SK-N-DZ (cell line): ENCODE measurements at places on chromosomes 5 and 9.
A peak's percentile ranks its signal among the peaks of the same experiment; 100 is the strongest.

DNA sequence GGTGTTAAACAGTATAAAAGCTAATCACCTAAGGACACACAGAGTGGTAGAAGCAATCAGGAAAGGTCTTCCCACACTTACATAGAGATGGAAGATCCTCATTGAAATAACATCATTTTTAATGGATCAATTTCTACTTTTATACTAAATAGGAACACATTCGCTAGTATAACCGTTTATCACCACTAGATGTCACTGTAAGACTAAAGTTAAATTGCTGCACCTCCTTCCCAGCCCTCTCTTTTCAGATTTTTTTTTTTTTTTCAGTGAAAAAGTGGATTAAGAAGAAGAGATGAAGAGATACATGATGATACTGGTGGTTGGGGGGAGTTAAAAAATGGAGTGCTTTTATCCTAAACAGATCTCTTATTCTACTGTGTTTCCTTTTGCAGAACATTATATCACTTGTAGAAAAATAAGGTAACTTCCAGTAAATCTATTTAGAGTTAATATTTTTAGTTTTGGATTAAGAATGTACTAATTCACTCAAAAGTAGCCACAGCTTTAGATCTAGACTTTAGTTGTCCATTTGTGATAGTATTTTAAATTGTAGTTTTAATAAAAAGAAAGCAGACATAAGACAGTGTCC lies 116.9 kb upstream of the ARRDC3 start:
- peak; percentile 61 for DNase-seq

GRCh38 chr5:132267931-132268768 lies 10.7 kb downstream of the PDLIM4 start:
- no peak for DNase-seq

- DNase-seq = no peak
Observed at GRCh38 chr5:128053291-128053954, 30.1 kb upstream of the SLC12A2 start.

DNA sequence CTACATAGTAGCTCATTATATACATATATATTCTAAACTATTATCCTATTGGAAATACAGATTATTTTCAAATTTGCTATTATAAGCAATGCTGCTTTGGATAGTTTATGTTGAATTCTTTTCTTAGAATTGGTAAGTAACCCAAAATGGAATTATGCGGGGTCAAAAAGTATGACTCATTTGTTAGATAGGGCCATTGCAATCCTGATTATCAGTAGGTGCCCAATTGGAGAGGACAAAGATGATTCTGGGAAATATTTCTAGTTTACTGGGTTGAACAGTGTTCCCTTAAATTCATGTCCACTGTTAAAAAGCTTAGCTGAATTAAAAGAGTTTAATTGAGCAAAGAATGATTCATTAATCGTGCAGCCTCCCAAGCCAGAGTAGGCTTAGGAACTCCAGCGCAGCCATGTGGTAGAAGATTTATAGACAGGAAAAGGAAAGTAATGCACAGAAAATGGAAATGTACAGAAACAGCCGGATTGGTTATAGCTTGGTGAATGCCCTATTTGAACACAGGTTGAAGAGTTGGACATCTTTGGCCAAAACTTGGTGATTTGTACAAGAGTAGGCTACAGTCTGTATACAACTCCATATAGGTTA lies 81.8 kb downstream of the GDNF start:
- no peak for DNase-seq

- DNase-seq = no peak
Observed at GRCh38 chr5:76679231-76679630, 36.7 kb upstream of the F2R start.

GRCh38 chr9:112789891-112790774 lies 39.6 kb downstream of the SNX30 start:
- no peak for DNase-seq

DNA sequence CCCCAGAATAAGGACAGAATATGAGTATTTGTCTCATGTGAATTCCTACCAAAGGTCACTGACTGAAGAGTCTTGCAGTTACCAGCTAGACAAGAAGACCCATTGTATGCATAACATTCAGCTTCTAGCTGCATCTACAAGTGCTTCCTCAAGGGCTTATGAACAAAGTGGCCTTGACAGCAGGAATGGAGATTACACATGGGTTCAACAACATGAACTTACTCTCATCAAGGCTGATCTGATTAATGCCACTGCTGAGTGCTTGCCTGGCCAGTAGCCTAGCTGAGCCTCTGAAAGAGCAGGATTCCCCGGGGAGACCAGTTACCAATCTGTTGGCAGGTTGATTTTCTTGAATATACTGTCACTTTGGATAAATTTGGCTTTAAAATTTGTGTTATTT lies 76.7 kb upstream of the CHD1 start:
- DNase-seq = peak; percentile 94

GRCh38 chr9:95010431-95010838 lies 283.9 kb downstream of the AOPEP start:
- DNase-seq = no peak

DNA sequence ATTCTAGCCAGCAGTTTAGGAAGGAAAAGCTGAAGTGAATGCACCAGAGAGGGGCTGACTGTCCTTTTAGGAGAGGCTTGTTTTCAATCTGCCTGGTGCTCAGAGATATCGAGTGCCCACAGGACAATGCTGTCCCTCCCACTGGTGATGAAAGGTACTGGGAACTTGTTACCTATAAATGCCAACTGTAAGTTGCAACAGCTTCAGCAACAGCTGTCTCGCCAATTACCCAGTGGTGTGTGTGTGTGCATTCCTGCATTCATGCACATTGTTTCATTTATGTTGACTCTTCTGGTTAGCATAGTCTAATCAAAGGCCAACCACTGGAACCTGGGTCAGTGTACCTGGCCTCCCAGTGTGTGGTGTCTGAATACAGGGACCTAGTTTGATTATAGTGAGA lies 161.1 kb downstream of the CSNK1G3 start:
- DNase-seq = no peak

GRCh38 chr5:66633754-66634153 lies 37.6 kb downstream of the MAST4 start:
- peak; percentile 12 for DNase-seq

DNA sequence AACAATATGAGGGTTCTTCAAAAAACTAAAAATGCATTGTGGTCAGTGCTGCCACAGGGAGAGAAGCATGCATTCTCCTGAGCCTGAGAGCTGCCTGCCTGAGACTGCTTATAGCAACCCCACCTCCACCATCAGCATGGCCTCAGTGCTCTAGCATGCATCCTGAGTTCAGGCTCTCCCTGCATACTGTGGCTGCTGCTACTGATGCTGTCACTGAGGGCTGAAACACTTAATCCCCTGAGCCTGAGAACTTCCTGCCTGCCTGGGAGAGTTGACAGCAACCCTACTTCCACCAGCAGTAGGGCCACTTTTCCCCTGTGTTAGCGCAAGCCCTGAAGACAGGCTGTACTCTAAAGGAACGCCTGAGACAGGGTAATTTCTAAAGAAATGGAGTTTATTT lies 206.0 kb downstream of the FBXO4 start:
- DNase-seq = no peak

GRCh38 chr5:95620030-95620869 lies at the start of gene GPR150:
TSS of gene GPR150 (plus strand) at chr5:95620087. CDS start at chr5:95620276, 189 bp downstream.
- peak; percentile 66 for DNase-seq

- DNase-seq = no peak
Observed at GRCh38 chr5:31936683-31937082, 237.4 kb downstream of the GOLPH3 start.

DNA sequence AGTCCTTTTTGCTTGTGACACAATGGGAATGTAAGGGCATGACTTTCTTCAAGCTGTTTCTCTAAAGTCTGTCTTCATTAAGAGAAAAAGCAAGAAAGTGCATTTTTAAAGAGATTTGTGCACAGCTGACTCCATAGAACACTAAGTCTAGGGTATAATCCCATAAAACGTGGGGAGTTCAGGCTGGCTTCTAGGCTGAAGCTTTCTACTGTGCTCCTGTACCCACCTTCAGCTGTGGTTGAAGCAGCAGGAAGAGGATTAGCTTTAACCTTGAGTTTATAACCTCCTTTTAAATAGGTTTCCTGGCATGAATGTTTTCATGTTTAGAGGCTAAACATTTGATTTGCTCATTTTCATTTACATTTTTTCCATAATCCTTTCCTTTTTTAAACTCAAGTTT lies 126.4 kb downstream of the HACD4 start:
- no peak for DNase-seq

- no peak for DNase-seq
Observed at GRCh38 chr9:93225417-93225816, 41.5 kb downstream of the WNK2 start.

DNA sequence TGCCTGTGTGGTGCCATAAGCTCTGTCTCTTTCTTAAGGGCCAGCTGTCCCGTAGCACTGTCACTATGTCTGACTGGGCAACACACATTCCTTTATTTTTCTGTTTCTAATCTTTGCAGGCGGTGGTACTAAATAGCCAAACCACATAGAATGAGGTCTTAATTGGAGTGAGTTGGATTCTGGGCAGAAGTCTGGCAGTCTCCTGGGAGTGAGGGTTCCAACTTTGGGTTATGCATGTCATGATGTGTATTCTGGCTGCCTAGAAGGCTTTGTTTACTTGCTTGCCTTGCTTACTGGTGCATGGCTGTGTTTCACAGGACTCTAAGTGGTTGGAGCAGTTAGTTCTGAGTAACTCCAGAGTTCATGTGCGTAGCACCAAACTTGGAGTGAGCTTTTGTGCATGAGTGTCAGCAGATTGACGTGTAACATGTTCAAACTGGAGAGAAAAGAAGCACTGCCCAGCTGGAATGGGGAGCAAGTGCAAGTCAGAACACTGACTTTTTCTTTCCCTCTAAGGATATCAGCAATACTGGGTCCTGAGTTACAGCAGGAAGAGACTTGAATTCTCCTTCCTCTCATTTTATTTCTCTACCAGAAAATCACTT lies 185.8 kb downstream of the PCSK1 start:
- DNase-seq = no peak

- DNase-seq = no peak
Observed at GRCh38 chr5:113663879-113664541, 150.5 kb downstream of the YTHDC2 start.

- peak; percentile 7 for DNase-seq
Observed at GRCh38 chr5:143318833-143319232, 84.7 kb downstream of the NR3C1 start.

- no peak for DNase-seq
Observed at GRCh38 chr5:137402436-137403187, 96.5 kb downstream of the SPOCK1 start.

DNA sequence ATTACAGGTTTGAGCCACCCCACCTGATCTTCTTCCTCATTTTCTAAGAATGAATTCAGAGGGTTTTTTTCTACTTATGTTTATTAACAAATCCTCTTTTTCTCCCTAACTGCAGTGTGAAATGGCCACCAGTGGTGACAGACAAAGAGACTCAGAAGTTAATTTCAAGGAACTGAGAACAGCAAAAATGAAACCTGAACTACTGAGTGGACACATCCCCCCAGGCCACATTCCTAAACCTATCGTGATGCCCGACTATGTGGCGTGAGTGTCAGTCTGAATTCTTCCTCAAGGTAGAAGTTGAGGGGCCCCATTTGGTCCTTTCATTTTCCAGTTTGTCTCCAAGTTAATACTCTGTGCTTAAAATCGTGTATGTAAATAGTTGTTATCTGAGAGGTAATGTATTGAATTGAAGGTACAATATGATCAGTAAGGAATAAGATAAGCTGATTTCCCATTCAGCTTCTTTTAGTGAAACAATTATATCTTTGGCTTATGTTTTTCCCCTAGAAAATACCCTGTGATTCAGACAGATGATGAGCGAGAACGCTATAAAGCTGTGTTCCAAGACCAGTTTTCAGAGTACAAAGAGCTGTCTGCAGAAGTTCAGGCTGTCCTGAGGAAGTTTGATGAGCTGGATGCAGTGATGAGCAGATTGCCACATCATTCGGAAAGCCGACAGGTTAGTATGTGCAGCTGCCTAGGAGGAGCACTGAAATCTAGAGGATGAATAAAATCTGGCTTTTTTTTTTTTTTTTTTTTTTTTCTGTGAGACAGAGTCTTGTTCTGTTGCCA lies 17.7 kb downstream of the MARVELD2 start:
- DNase-seq = no peak

DNA sequence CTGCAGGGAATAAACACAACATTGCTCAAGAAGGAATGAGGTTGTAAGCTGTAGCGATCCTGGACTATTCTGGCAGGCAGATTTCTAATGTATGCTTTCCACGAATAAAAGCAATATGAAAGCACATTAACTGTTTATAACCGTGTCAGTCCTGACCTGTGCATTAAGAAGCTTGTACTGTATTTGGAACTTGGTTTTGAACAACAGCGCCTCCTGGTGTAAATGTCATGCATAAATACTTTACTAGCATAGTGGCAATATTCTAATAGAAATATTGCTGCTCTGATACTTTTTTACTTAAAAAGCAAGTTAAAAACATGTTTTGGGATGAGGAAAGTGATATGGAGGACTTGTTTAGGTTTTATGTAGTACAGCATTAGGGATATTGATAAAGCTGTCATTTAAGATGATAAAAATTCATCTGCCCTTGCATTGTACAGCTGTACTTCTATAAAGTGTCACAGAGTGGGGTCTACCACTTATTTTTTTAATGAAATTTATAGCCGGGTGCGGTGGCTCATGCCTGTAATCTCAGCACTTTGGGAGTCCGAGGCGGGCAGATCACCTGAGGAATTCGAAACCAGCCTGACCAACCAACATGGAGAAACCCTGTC lies 70.7 kb upstream of the GNE start:
- DNase-seq = peak; percentile 77

- no peak for DNase-seq
Observed at GRCh38 chr9:136342181-136343120, 15.1 kb downstream of the GPSM1 start.

GRCh38 chr9:134173127-134174072 lies 9.0 kb upstream of the RNU6ATAC start:
- no peak for DNase-seq

- no peak for DNase-seq
Observed at GRCh38 chr5:124606543-124606942, 139.9 kb downstream of the ZNF608 start.

- no peak for DNase-seq
Observed at GRCh38 chr5:66741394-66741793, 145.2 kb downstream of the MAST4 start.

- DNase-seq = no peak
Observed at GRCh38 chr9:3947859-3948438, 351.9 kb downstream of the GLIS3 start.

DNA sequence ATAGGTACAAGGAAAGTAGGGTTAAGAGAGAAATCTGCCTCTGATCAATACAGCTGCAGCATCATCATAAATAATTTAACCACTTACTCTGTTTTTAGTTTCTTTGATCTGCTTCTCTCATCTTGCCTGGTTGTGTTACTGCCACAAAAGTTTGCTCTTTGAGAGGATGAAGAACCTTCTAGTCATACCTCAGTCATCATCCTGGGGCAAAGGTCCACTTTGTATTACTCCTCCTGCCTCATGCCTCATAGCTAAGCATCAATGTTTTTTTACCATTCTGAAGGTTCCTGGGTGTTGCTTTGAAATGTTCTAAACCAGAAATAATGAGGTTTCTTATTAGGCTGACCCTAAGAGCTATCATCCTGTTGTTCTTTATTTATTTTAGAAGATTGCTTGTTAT lies 17.1 kb upstream of the TRIM36 start:
- no peak for DNase-seq

DNA sequence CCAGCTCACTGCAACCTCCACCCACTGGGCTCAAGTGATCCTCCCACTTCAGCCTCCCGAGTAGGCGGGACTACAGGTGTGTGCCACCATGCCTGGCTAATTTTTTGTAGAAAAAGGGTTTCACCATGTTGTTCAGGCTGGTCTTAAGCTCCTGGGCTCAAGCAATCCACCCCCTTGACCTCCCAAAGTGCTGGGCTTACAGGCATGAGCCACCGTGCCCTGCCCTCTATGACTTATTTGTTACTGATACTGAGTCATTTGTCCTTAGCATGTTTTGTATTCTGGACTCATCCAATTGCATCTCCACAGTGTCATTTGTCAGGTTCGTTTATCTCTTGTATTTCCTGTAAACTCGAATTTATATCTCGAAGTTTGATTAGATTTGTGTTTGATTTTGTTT lies 2.7 kb upstream of the ITK start:
- DNase-seq = no peak
